ENCODE measurements at places on chromosomes 12 and 14.
A peak's percentile ranks its signal among the peaks of the same experiment; 100 is the strongest.

- no peak for DNase-seq
These were observed 93.7 kb upstream of the PTPRR start for GRCh38 chr12:71014180-71014785.

- no peak for DNase-seq
These were observed 15.4 kb downstream of the SYNE2 start for GRCh38 chr14:63867933-63868921.

GRCh38 chr12:103073630-103074029 is 116.2 kb downstream of the ASCL1 start:
- no peak for DNase-seq

DNA sequence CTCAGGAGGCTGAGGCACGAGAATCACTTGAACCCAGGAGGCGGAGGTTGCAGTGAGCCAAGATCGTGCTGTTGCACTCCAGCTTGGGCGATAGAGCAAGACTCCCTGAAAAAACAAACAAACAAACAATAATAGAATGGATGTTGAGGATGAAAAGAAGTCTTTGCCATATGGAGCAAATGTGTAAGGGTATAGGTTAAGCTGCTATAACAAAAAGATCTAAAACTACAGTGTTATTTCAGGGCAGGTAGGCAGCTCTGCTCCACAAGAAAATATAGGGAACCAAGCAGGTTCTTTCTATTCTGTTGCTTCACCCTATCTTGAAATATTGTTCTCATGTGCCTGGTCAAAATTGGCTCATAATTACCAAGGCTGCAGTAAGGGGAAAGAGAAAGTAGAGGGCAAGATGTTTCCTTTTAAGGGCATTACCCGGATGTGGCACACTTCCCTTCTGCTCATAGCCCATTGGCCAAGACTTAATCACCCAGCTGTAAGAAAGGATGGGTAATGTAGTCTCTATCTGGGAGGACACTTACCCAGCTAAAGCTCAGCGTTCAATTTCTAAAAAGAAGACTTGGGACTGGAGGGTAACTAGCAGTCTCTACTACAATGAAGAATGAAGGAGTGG is 23.5 kb downstream of the SDSL start:
- DNase-seq: no peak

DNA sequence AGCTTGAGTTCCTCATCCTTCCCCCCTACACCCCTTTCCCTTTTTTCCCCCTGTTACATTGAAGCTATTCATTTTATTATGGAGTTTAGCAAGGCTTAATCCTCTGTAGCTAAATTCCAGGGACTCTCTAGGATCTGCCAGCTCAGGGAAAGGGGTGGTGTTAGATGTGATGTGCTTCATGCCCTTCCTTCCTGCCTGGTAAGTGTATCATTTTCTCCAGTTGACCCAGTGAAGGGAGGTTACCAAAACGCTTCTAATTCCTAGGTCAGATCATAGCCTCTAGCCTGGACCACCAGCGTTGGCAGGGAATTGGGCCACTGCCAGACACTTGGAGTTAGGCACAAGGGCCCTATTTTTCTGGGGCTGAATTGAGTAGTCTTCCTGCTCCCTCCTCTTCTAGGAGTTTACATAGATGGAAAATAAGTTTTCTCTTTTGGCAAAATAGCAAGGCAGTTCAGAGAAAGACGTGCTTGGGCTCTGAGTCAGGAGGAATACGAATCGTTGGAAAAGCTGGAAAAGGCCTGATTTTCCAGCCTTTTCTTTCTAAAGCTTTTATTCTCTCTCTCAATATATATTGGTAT is 88.3 kb downstream of the NPAS3 start:
- no peak for DNase-seq

DNA sequence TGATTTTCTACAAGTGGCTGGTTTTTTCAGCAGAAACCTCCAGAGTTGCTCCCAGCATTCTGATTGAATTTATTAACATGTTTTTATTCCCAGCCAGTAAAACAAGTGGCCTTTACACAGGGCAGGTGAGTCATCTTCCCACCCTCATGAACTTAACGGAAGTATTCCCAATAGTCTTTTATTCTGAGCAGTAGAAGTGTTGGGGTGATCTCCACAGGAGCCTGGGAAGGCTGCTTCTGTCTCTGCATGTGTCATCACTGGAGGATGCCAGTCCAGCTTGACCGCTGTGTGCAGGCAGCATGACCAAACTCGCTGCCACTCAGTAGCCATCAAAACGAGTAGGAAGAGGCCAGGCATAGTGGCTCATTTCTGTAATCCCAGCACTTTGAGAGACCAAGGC is 13.4 kb upstream of the DNAH10 start:
- DNase-seq: no peak

DNA sequence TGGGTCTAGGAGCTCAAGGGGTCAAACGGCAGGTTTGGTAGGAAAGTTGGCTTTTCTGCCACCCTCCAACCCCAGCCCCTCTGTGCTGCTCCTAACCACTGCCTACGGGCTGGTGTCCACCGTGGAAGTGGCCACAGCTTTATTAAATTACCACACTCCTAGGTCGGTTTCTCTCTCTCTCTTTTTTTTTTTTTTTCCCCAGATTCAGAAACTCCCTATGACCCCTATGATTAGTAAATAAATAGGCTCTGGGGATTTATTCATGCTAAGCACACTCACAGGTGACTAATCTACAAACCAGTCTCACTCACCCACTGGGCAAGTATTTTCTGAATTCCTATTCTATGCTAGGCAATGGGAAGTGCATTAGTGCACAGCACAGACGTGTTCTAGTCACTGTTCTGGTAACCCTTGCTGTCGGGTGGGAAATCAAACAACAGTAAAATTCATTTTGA is 8.7 kb upstream of the DDX47 start:
- DNase-seq: no peak

DNA sequence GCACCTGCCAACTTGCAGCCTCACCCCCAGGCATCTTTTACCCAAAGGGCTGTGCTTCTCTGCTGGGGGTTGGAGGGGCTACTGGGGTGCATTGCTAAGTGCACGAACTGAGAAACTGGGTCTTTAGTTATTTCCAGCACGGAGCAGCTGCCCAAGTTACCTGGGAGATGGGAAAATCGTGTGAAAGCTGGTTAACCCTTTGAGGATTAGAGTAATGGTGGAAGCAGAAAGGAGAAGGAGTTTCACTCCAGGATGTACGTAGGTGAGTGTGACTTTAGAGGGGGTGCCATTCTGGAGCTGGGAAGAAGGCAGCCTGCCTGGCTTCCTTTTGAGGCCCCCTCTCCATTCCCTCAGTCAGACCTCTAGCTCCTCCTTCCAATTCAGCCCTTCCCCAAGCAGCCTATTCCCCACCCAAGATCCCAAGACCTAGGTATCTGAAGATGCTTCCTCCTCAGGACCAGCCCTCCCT is 1.0 kb upstream of the ADCY6 start:
- DNase-seq: no peak

DNA sequence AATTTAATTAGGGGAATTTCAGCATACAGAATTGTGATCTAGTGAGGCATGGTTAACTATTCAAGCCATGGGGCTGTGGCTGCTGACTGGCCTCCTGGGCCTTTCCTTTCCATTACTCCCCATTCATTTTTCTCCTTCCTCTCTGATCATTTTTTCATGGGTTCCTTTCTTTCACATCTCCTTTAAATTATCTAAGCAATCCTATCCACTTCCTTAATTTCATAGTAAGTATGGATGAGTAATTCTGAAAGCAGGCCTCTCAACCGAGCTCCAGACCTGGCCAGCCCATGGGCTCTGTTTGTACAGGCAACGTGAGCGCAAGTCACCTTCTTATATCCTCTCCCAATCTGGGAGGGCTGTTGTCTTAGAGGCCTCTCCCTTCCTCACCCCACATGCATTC is 13.4 kb downstream of the CKAP4 start:
- DNase-seq: no peak

- DNase-seq: no peak
These were observed 192.8 kb downstream of the TBX5 start for GRCh38 chr12:114213055-114213581.

GRCh38 chr12:59787610-59788009 is 191.8 kb downstream of the SLC16A7 start:
- DNase-seq: no peak

DNA sequence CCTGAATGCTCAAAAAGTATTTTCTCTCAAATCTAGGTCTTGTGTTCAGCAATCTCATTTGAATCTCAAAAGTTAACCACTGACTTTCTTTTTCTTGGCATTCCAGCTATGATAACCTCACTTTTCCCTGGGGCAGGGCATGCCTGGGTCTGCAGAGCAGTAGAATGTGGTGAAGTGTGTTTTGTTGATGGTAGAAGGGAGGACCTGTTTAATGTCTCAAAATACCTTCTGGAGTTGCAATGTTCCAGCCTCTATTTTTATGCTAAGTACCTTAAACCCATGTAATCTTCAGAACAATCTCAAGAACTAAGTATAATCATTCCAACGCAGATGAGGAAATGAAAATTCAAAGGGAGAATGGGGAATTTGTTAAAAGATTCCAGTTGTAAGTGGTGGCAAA is 82.1 kb upstream of the FUT8 start:
- DNase-seq: no peak

DNA sequence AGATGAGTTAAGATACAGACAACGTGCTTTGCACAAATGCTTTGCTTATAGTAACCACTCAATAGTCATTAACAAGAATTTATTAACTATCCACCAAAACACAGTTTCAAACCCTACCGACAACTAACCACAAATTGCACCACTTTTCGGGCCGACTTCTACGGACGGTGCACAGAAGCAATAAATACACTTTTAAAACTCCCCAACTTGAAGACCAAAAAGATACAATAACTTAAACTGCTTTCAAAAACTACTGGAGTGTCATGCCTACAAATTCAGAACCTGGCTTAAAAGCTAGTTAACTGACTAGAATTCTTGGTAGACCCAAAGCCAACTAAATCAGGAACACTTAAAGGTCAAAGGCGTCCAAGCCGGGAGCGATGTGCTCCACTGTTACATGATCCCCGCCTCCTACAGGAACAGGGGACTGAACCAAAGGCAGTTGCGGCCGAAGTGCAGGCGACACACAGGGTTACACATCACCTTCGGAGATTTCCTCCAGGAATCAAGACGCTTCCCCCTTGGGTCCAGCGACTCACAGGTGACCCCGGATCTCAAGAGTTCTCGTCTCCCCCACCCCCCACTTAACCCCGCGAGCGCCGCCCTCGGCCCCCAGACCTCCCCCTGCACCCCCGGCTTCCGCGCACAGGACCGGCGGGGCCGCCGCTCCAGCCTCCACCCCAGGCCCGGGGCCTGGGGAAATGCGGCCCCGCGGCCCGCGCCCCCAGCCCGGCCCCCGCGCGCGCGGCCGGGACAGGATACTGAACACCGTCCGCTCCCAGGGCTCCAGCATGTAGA is 507 bp downstream of the SPTSSA start:
- DNase-seq: peak; percentile 33

DNA sequence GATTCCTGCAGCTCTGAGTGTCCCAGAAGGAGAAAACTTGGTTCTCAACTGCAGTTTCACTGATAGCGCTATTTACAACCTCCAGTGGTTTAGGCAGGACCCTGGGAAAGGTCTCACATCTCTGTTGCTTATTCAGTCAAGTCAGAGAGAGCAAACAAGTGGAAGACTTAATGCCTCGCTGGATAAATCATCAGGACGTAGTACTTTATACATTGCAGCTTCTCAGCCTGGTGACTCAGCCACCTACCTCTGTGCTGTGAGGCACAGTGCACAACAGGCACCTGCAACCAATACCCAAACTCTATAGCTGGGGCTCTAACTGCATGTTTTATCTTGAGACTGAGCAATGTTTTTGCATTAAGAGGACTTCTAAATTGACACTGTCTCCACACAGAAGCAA is 379.2 kb upstream of the OR4E1 start:
- no peak for DNase-seq

DNA sequence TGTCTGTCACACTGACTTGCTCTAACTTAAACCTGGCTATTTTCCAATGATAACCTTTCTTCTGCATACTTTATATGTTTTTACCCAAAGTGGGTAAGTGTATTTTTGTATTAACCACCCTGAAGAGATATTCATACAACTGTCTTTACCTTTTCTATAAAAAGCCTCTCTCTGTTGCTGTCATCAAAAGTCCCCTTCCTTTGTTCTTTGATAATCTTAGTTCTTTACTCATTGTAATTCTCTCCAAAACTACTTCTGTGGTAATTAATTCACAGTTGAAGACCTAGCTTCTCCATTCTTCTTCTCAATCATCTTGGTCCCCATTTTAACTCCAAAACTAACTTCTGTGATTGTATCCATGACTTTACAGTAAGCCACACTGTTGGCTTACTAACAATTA is 479.7 kb upstream of the MGAT4C start:
- DNase-seq: no peak

- DNase-seq: no peak
These were observed 45.6 kb upstream of the MIS18BP1 start for GRCh38 chr14:45298423-45299117.

DNA sequence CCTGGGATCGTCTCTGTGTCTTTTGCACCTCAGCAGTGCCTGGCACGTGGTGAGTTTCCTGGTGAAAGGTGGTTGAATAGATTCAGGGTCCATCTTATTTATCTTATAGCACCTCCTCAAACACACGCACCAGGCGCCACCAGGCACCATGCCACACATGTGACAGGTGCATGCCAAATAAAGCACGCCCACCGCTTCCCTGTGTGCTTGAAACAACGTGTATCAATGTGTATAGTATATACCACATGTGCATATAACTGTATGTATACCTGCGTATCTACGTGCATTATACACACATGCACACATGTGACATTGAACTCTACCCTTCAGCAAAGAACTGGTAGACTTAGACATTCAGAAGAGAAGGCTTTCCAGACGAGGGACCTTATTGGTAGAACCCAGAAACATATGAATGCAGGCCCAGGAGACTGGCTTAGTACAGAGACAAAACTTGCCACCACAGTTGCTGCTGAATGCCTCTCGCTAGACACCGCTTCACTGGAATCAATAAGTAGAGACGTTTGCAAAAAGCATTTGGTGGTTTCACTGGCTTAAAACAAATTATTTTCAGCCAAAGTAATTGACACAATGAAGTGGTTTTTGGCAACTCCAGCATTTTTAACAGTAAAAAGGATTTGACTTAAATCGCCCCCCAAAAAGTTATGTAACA is 10.0 kb downstream of the EML1 start:
- DNase-seq: no peak

DNA sequence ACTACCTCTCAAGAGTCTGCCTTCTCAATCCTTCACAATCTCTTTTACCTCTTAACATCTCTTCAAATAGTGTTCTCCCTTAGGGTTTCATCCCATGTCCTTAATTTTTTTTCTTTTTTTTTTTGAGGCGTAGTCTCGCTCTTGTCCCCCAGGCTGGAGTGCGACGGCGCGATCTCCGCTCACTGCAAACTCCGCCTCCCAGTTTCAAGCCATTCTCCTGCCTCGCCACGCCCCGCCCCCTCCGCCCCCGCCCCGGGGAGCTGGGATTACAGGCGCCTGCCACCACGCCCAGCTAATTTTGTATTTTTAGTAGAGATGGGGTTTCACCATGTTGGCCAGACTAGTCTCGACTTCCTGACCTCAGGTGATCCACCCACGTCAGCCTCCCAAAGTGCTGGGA is 7.0 kb upstream of the BCAT1 start:
- no peak for DNase-seq

DNA sequence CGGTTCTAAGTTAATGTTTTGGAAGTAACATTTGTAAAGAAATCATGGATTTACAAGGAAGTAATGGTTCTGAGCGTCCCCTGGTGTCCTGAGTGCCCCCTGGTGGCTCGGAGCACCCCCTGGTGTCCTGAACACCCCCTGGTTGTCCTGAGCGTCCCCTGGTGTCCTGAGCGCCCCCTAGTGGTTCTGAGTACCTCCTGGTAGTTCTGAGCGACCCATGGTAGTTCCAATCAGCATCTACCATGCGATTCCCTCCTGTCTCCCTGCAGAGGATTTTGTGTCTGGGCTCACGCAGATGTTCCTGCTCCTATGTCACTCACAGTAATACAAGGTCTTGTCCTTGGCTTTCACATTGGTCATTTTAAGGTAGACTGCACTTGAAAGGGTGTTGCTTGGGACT is 1352.9 kb downstream of the TMEM121 start:
- peak; percentile 28 for DNase-seq

Measured in stimulated activated naive CD4-positive, alpha-beta T cell treated with Interleukin-2 at 50 U/mL for 16 hours (primary cell).